ENCODE measurements at places on chromosomes 6 and 20.
A peak's percentile ranks its signal among the peaks of the same experiment; 100 is the strongest.

GRCh38 chr20:50691573-50692551 is 520 bp upstream of the RIPOR3 start:
- peak overlapping the region; percentile 64 for H3K4me3 ChIP-seq
- H3K4me1 ChIP-seq: peaks cover 78% of the 10 kb centered on the region
- H3K27ac ChIP-seq: peak overlapping the region; percentile 99
- no peaks in the 10 kb centered on the region for H3K36me3 ChIP-seq
- no peaks in the 10 kb centered on the region for H3K27me3 ChIP-seq
- DNase-seq: no peak

GRCh38 chr6:155883741-155884140 is 428.1 kb upstream of the NOX3 start:
- H3K27me3 ChIP-seq: no peaks in the 10 kb centered on the region
- H3K4me1 ChIP-seq: peaks cover 2% of the 10 kb centered on the region
- H3K27ac ChIP-seq: peak overlapping the region; percentile 41
- no peak for DNase-seq

GRCh38 chr20:9485614-9486340 is 28.6 kb upstream of the LAMP5 start:
- H3K4me1 ChIP-seq: no peaks in the 10 kb centered on the region
- no peak overlapping the region for H3K27ac ChIP-seq
- H3K36me3 ChIP-seq: no peaks in the 10 kb centered on the region
- no peaks in the 10 kb centered on the region for H3K27me3 ChIP-seq

DNA sequence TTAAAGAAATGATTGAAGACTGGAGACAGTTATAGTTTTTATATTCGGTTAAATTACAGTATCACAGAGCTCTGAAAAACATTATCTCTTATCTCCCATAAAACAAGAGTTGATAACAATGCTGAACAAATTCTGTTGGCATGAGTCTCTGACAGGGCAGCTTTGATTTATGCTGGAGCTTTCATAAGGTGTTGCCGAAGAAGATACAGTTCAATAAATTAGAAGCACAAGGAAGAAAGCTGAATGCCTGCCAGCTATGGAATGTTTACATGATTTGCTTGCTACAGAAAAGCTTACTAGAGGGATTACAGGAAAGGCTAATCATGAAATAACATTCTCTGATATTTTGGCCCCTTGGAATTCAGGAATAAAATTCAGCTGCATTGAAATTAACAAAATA is 431.9 kb upstream of the GJE1 start:
- H3K27ac ChIP-seq: no peak overlapping the region
- H3K36me3 ChIP-seq: no peaks in the 10 kb centered on the region
- no peaks in the 10 kb centered on the region for H3K27me3 ChIP-seq
- no peaks in the 10 kb centered on the region for H3K4me1 ChIP-seq
- H3K4me3 ChIP-seq: no peak overlapping the region

DNA sequence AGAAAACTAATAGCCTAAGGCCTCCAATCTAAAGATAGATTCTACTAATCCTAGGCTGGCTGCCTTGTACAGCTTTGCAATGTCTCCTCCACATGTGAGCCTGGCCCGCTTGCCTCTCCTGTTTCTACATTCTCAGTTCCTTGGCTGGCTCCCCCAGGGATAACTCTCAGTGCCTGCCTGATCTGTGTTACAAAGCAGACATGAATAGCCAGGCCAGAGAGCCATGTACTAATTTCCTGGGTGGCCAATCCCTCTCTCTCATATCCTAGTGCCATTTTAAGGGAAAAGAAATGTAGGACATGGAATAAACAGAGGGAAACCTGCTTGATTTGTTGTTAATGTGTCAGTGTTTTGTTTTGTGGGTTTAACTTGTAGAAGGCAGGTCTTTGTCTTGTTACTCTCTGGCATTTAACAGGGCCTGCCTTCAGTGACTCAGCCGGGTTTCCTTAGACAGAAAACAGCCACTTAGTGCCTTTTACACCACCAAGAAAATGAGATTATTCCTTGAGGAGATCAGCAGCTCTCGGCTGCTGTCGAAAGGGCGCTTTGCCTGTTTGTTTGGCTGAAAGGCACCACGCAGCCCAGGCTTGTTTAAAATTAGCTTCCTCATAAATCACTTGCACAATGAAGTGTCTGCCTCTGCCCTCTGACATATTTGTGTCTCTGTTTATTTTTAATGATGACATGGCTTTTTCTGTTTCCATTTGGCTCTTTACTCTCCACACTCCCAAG is 702.7 kb downstream of the MAFB start:
- H3K27ac ChIP-seq: no peak overlapping the region
- no peak for DNase-seq
- no peaks in the 10 kb centered on the region for H3K27me3 ChIP-seq
- no peaks in the 10 kb centered on the region for H3K36me3 ChIP-seq

DNA sequence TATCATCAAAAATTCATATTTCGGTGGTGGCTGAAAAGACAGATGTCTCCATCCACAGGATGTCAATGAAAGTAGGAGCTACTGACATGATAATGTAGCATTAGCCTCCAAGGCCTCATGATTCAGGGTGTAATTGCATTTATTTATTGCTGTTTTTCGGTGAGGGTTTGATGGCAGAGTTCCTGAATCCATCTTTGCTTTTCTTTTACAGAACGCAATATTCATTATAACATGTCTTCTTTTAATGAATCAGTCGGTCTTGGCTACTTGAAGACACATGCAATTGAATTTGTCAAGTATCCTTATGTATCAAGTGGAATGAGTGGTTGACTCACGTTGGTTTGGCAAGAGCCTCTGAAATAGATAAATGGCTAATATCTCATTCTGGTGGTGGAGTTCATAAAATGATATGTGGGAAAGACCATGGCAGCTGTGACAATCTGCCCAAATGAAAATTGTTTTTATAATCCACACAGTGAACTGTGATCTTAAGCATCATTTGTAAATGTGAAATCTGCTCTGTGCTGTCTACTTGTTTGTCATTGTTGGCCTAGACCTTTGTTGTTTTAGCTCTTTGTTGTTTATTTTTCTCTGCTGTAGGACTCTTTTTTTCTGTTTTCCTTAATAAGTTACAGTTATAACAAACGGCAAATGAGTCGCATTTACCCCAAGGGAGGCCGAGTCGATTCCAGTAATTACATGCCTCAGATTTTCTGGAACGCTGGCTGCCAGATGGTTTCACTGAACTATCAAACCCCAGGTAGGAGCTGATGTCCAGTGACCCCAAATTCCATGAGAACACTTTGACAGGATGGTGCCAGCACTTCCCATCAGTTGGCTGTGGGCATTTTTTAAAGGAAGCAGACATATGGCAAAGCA is 105.7 kb upstream of the LAMP5 start:
- H3K36me3 ChIP-seq: no peaks in the 10 kb centered on the region
- no peaks in the 10 kb centered on the region for H3K27me3 ChIP-seq
- no peak for DNase-seq
- H3K4me1 ChIP-seq: no peaks in the 10 kb centered on the region

GRCh38 chr6:54910431-54910884 is 63.9 kb downstream of the FAM83B start:
- no peaks in the 10 kb centered on the region for H3K27me3 ChIP-seq
- no peak overlapping the region for H3K4me3 ChIP-seq
- no peaks in the 10 kb centered on the region for H3K36me3 ChIP-seq
- no peak for DNase-seq
- H3K27ac ChIP-seq: no peak overlapping the region
- no peaks in the 10 kb centered on the region for H3K4me1 ChIP-seq

DNA sequence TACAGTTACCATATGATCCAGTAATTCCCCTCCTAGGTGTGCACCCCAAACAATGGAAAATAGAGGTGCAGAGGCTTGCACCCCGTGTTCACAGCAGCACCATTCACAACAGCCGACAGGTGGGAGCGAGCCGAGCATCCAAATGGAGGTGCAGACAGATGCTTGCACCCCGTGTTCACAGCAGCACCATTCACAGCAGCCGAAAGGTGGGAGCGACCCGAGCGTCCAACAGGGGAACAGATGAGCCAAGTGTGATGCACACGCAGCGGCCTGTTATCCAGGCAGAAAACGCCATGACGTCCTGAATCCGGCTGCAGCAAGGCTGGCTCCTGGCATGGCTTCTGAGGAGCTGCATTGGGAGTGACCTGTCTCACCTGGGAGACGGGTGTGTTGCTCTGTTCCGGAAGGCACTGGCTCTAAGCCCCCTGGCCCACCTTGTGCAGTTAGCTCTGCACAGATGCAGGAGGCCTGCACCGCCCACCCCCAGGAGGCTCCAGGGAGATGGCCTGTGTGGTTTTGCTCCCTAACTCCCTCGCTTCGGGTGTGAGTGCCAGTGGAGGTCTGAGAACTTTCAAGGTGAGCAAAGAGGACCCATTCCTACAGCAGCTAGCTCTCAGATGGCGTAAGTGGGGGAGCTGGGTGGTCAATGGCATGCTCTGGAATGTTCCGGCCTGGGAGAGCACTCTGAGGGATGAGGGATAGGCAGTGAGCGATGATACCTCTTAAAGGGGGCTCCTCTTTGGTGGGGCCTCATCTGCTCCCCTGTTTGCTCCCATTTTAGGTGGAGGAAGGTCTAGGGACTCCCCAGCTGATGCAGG is 47.8 kb upstream of the FRMD1 start:
- no peaks in the 10 kb centered on the region for H3K4me1 ChIP-seq
- H3K27ac ChIP-seq: no peak overlapping the region
- H3K4me3 ChIP-seq: no peak overlapping the region

DNA sequence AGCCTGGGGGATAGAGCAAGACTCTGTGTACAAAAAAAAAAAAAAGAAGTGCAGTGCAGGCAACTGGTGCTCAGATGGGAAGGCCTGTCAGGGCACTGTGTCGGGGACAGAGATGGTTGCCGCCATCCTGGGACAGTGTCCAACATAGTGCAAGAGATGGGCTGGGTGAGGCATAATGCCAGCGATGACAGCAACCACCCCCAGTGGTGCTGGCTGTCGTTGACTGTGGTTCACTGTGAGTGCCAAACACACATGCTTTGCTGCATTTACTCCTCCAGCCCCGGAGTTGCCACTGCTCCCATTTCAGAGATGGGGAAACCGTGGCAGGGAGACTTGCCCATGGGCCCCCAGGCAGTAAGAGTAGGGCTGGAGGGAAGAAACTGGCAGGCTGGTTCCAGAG is 5.2 kb upstream of the C20orf203 start:
- H3K27me3 ChIP-seq: no peaks in the 10 kb centered on the region
- DNase-seq: no peak
- no peak overlapping the region for H3K27ac ChIP-seq
- H3K36me3 ChIP-seq: no peaks in the 10 kb centered on the region

DNA sequence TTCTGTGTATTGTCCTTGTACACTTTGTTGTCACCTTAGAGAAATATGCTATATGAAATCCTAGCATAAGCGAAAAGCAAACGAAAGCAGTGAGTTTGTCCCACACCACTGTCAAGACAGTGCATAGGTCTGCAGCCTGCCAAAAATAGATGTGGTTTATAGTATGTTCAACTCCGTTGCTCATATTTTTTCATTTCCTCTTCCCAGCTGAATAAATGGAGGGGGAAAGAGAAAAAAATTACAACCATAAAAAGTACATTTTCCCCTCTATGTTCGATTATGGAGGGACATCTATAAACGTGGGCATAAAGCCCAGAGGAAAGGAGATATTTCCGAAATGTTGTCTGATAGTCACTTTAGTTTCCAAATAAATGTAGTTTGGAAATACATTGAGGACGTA is 25.8 kb downstream of the PRL start:
- no peak overlapping the region for H3K27ac ChIP-seq
- DNase-seq: no peak
- no peaks in the 10 kb centered on the region for H3K4me1 ChIP-seq
- H3K27me3 ChIP-seq: no peaks in the 10 kb centered on the region

DNA sequence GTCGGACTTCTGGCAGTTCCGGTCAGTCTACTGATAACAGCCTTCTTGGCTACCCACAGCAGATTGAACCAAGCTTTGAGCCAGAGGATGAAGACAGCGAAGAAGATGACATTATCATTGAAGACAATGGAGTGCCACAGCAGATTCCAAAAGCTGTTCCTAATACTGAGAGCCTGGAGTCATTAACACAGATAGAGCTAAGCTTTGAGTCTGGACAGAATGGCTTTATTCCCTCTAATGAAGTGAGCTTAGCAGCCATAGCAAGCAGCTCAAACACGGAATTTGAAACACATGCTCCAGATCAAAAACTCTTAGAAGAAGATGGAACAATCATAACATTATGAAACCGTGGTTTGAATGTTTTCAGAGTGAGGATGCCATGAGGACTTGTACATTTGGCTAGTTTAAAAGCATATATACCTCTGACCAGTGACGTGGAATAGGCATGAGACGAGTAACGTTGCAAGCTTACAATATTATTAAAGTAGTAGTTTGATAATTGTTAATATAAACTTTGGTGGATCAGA is 18.8 kb downstream of the PARD6B start:
- H3K27ac ChIP-seq: peak overlapping the region; percentile 94
- H3K36me3 ChIP-seq: peaks cover 27% of the 10 kb centered on the region
- DNase-seq: no peak
- no peaks in the 10 kb centered on the region for H3K27me3 ChIP-seq

- H3K27ac ChIP-seq: no peak overlapping the region
- DNase-seq: no peak
- H3K4me1 ChIP-seq: no peaks in the 10 kb centered on the region
Measured at GRCh38 chr6:22925304-22925835, 356.0 kb downstream of the HDGFL1 start.

- H3K4me1 ChIP-seq: peaks cover 10% of the 10 kb centered on the region
- no peak for DNase-seq
- H3K4me3 ChIP-seq: no peak overlapping the region
- no peaks in the 10 kb centered on the region for H3K27me3 ChIP-seq
- peak overlapping the region; percentile 0 for H3K27ac ChIP-seq
Measured at GRCh38 chr20:49344975-49345374, 67.1 kb upstream of the ZNFX1 start.

- no peaks in the 10 kb centered on the region for H3K36me3 ChIP-seq
- DNase-seq: no peak
- H3K4me1 ChIP-seq: no peaks in the 10 kb centered on the region
- no peak overlapping the region for H3K27ac ChIP-seq
- H3K4me3 ChIP-seq: no peak overlapping the region
- no peaks in the 10 kb centered on the region for H3K27me3 ChIP-seq
Measured at GRCh38 chr6:77551135-77551534, 87.8 kb upstream of the HTR1B start.

DNA sequence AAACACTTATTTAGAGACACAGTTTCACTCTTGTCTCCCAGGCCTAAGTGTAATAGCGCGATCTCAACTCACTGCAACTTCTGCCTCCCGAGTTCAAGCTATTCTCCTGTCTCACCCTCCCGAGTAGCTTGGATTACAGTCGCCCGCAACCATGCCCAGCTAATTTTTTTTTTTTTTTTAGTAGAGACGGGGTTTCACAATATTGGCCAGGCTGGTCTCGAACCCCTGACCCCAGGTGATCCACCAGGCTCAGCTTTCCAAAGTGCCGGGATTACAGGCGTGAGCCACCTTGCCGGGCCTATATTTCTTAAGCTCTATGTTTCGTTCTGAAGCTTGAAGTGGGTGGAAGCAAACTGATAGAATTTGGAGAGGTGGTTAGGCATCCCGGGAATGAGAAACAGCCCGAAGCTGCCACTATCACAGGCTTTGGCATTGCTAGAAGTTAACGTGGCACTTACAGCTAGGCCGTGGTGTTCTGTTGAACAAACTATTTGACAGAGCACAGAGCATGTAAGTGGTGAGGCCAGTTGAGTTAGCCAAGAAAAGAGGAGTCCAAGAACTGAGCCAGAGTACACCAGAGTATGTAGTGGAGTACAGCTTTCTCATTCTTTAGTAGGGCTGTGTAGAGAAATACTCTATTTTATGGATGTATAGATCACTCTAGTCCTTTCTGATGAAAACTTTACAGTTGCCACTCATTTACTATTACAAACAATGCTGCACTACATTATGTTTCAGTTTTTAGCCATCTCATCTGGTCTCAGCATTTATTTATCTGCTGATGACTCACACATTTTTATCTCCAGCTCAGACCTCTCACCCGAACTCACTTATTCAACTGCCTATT is 62.0 kb upstream of the HFE start:
- peaks cover 56% of the 10 kb centered on the region for H3K4me1 ChIP-seq
- no peaks in the 10 kb centered on the region for H3K36me3 ChIP-seq
- peak overlapping the region; percentile 100 for H3K27ac ChIP-seq
- H3K27me3 ChIP-seq: no peaks in the 10 kb centered on the region
- H3K4me3 ChIP-seq: peak overlapping the region; percentile 95
- DNase-seq: no peak

Data from Panc1 (cell line).